ENCODE measurements at places on chromosomes 12 and 14.

- no peak for DNase-seq
Measured at GRCh38 chr14:80456209-80456608, 244.9 kb upstream of the DIO2 start.

- DNase-seq, result no peak
Measured at GRCh38 chr14:23936084-23936829, 17.3 kb upstream of the DHRS4 start.

DNA sequence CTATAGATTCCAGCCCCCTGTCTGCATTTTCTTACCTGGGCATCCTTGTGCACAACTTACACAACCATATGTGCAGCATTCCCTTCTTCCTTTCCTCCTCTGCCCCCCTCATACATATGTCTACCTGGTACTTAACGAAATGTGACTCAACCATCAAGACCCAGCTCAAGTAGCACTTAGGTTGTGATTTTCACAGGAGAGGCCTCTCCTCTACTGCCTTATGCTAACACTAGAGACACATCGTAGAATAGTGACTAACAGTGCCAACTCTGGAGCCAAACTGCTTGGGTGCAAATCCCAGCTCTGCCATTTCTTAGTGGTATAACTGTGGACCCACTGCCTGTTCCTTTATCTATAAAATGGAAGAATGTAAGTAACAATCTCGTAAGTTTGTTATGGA is 24.1 kb upstream of the PLEKHA5 start:
- DNase-seq, result no peak

DNA sequence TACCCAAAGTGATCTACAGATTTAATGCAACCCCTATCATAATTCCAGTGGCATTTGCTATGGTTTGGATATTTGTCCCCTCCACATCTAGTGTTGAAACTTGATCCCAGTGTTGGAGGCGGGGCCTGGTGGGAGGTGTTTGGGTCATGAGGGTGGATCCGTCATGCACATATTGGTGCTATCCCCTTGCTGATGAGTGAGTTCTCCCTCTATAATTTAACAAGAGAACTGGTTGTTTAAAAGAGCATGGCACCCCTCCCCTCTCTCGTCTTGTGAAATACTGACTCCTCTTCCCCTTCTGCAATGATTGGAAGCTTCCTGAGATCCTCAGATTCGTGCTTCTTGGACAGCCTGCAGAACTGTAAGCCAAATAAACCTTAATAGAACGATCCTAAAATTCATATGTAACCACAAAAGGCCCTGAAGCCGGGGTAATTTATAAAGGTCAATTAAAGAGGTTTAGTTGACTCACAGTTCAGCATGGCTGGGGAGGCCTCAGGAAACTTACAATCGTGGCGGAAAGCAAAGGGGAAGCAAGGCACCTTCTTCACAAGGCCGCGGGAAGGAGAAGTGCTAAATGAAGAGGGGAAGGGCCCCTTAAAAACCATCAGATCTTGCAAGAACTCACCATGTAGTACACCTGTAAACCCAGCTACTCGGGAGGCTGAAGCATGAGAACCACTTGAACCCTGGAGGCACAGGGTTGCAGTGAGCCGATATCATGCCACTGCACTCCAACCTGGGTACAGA is 41.2 kb downstream of the SLC39A9 start:
- no peak for DNase-seq

DNA sequence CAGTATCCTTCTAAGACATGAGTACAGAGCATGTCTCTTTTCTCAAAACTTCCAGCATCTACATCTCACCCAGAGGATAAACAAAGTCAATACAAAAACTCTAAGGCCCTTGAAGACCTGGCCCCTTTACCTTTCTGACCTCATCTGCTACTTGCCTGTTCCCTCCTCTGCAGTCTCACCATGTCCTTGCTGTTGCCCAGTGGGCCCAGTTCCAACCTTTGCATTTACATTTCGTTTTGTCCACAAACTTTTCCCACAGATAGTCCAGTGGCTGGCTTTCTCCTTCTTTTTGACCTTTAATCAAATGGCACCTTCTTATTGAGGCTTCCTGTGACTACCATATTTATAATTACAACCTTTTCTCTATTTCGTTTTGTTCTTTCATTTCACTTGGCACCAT is 1.6 kb downstream of the IRAK4 start:
- no peak for DNase-seq

- DNase-seq, result no peak
Measured at GRCh38 chr14:89936654-89937185, 17.8 kb downstream of the EFCAB11 start.

GRCh38 chr12:25957793-25958427 is 572 bp upstream of the RASSF8 start:
- DNase-seq, result peak; percentile 73

DNA sequence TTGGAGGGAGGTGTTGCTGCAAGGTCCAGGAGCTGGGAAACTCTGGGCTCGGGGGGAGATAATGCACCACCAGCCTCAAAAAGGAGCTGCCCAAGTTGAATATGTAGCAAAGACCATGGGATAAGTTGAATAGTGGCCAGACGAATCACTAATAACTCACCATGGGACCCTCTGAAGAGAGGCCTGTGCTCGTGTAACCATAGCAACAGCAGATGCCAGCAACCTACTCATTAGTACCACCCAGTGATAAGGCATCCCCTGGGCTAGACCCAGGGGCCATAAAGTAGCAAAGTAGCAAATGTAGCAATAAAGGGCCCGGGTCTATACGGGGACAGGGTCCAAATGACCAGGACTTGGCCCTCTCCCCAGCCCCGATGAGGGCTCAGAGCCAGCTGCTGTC is 328.0 kb downstream of the DPF3 start:
- DNase-seq, result no peak

DNA sequence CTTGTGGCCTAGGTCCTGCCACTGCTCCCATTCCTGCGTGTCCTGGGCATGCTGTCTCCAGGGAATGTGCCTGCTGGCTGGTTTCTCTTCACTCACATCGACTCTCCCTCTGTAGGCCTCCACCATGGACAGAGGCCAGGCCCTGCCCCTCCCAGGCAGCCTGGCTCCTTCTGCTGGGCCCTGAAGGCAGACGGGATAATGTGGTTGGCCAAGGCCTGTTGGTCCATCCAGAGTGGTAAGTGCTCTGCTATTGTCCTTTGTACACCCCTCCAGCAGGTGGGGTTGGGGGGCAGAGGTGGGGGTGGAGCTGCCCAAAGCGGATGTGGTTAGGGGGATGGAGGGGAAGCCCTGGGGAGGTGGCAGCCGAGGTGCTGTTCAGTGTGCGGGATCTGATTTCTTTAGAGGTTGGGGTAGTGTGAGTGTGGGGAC is 9.5 kb upstream of the NR4A1 start:
- DNase-seq, result no peak

DNA sequence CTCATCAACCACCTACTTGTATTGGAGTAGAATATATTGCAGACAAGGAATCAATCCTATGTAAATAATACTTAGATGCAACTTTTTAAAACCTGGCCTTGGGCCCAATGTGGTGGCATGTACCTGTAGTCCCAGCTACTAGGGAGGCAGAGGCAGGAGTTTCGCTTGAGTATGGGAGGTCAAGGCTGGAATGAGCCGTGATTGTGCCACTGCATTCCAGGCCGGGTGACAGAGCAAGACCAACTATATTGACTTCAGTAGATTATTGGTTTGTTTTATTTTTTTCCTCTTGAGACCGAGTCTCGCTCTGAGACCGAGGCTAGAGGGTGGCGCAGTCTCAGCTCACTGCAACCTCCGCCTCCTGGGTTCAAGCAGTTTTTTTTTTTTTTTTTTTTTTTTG is 3.6 kb downstream of the LARP4 start:
- DNase-seq, result no peak

DNA sequence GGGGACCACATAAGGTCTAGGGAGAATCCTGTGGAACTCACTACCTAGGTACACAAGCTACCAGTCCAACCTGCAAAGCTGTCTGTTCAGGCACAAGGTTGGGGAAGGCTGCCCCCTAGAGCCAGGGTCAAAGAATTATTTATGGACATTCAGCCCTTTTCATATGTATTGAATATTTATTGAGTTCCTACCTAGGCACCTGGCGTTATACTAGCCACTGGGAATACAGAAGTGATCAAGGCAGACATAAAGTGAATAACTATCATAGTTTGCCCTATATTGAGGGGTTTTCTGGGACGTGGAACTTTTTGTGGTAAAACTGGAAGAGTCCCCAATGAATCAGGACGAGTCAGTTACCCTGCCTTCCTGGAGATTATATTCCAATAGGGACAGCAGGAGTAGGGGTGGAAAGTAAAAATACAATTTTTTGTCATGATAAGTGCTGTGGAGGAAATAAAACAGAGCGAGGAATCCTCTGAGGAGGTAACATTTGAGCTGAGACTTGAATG is 5.8 kb upstream of the SLC48A1 start:
- DNase-seq, result no peak

DNA sequence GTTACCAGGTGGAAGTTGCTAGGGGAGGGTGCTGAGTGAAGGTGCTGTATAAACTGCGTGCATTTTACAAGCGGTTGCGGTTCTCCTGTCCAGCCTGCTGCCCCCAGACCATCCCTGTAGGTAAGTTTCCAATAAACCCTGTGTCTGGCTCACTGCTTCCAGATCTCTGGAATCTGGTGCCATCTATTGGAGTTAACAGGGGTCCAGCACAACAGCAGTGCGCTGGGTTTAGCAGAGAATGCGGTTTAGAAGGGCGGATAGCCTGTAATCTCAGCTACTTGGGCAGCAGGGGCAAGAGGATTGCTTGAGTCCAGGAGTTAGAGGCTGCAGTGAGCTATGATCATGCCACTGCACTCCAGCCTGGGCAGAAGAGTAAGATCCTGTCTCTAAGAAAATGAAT is 4.9 kb downstream of the AACS start:
- DNase-seq, result no peak

- DNase-seq, result no peak
Measured at GRCh38 chr12:123973552-123974341, 732 bp downstream of the ZNF664 start.

DNA sequence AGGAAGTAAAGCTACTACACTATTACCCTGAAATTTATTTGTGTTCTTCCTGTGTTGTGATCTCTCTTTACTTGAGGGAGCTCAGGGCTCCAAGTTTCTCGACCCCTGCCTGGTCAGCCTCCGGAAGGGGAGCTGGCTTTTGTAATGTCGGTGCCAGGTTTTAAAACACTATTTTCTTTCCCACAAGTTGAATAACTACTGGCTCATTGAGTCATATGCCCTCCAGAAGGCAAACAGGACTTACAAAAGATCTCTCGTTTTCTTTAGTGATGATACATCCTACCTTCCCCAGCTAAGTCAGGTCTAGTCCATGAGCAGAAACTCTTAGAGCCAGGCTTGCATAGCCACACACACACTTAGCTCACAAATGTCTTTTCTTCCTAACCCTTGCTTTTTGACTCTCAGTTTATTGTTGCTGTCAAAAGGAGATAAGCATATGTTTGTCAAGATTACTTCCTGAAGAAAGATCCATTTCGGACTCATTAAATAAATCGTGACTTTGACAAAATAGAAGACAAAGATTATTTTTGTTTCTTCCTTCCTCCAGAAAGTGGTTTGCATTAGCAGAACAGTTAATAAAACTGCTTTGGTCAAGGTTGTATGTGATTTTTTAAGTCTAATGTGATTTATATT is 209.8 kb upstream of the FLRT2 start:
- no peak for DNase-seq

DNA sequence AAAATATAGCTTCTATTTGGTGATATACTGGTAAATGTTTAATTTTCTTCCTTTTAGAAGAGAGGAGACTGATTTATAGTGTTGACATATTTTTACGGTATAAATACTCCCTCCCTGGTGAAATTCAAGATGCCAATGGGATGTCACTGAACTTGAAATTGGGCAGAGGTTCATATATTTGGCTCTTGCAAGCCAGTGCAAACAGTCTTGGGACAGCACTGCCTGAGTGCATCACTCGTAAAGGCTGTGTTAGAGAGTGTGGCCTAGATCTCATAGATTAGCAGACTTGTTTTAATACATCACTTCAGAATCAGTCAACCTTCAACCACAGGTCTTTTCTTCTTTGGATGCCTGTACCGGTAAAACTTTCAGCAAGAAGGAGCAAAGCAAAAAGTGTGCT is 681.0 kb downstream of the NRXN3 start:
- DNase-seq, result no peak

- no peak for DNase-seq
Measured at GRCh38 chr14:104889375-104889757, 24.3 kb downstream of the CEP170B start.

DNA sequence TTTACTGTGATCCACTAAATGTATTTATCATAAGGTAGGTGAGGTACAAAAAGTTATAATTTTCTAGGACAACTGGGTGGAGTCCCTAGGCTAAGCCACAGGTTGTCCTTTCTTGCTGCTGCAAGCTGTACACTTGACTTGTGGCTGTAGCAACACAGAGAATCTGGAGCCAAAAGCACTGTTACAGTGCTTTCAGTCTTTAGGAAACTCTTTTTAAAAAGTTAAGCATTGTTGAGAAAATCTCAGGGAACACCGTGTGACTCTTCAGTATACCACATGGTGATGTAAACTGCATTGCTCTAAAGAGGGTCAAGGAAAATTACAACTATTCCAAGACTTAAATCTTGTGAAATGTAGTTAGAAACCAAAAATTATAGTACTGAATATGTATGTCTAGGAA is 11.4 kb downstream of the SLC15A5 start:
- DNase-seq, result no peak

DNA sequence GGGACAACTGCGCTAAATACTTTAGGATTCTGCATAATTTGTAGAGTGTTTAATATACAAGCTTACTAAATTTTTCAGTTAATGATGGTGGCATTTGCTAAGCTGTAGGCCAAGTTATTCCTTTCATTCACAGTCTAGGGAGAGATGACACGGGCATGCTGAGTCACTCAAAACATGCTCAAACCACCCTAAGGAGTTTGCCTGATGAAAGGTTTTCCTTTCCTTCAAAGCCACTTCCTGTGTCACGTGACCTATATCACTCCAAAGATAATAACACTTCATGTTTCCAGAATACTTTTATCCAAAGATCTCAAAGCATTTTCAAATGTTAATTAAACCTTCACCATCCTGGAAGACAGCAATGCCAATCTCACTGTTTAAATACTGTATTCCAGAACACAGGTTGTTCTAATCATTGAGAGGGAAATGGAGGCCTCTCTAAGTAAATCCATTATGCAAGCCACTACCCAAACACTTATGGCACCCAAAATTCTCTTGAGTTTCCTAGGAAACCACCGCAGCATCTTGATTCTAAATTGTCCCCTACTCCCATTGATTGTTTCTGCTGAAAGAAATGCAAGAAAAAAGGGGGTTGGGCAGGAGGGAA is 207.0 kb upstream of the CDKN3 start:
- no peak for DNase-seq

DNA sequence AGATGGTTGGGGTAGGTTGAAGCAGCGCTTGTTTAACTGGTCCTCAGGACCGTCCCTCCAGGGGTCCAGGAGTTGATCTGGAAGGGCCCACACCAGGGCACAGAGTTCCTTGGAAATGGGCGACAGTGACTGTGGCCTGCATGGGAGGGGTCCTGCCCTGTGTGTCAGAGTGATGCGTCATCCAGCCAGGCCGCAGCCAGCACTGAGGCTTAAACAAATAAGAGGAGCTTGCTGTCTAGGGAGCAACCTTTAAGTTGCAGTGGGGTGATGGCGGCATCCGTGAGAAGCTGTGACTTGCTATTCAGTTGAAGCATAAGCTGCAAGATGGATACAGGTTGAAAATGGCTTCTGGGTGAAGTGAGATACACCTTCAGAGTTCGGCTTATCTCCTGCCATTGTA is 20.2 kb downstream of the DCAF4 start:
- no peak for DNase-seq

Data from nucleus accumbens (tissue), 56 donors.